ENCODE measurements at places on chromosomes 2 and 18. TPM values are rescaled to one million over a fixed set of nuclear protein-coding genes. Genes with fewer than 3 reads are reported as not detected.

DNA sequence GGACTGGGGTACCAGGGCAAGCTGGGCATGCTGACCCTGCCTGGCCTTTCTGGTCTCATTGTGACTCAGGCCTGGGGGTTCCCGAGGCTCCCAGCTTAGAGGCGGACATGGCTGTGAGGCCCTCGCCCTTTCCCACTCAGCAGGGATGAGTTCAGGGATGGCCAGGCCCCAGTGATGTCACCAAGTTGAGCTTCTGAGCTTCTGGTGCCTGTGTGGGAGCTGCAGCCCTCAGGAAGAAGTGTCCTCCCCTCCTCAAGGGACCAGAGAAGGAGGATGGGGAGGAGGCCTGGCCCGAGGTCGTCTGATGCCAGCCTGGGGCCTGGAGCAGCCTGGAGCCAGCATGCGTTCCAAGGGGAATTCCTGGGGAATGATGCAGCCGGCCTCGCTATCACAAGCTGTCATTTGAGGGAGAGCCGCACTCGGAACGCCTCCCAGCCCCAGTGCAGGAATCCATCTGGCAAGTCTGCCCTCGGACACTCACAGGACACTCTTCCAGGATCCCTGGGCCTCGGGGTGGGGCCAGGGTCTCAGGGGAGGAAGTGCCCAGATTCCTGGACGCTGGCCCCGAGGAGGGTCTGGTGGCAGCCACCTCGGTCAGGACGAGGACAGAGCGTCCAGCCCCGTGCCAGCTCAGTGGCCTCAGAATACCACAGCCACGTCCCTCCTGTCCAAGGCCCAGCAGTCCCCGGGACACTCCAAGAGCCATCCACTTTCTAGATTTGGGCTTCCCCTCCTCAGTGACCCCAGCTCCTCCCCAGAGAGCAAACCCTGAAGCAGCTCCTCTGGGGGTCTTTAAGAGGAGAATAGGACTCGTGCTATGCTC lies 61.2 kb upstream of the GPC1 start:
- peak; percentile 84 for DNase-seq

DNA sequence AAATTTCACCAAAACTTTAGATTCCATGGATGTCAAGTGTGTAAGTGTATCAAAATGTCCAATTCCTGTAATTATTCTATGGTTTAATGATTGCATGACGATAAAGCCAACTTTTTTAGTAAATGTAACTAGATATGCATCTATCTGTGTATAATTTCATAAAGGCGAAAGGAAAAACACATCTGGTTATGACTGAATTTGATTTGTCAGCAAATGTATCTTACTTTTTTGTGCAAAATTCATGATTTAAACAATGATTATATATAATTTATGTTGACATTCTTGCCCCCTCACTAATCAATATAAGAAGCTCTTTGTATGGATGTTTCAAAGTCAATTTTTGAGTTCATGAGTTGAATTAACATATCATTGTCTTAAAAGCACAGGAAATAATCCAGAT lies 138.5 kb downstream of the KCNJ3 start:
- no peak for DNase-seq

The CD302 gene
- total RNA-seq = 27.3 TPM

The CFAP65 gene
- not detected for total RNA-seq

The MRPS9 gene
- 29.0 TPM for total RNA-seq

The DAPL1 gene
- total RNA-seq = not detected

The IL37 gene
- total RNA-seq = not detected

All from right atrium auricular region (tissue), 2 donors.